ENCODE measurements at places on chromosomes 3 and 15. TPM values are rescaled to one million over a fixed set of nuclear protein-coding genes. Genes with fewer than 3 reads are reported as not detected.

DNA sequence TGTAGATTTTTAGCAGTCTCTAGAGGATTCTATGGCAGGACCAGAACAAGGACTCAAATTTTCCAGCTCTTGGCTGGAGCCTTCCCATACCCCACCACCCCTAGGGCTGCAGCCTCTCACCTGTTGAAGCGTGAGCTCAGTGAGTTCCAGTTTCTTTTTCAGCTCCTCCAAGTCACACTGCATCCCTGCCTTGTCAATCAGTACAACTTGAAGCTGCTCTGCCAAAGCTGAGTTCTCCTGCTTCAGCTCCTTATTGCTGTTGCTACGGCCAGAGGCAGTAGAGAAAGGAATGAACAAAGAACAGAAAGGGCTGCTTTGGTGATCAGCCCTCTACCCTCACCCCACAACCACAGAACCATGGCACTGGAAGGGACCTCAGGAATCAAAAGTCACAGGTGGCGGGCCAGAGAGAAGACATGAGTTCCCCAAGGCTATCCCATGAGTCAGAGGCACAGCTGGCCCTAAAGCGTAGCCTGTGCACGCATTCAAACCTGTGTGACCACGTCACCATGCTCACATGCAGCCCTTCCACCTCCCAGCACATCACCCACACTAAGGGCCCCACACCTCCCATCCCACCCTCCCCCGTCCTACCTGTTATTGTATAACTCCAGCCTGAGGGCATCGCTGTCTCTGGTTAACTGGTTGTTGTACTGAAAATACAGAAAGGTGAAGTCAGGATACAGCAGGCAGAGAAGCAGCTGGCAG, 83.3 kb upstream of the C2CD4B start:
- no peak for DNase-seq

- peak; percentile 80 for DNase-seq
Measured at GRCh38 chr3:190862209-190863118, at the start of gene GMNC. TSS of gene GMNC (minus strand) at chr3:190862694. CDS start at chr3:190862615, 79 bp downstream.

DNA sequence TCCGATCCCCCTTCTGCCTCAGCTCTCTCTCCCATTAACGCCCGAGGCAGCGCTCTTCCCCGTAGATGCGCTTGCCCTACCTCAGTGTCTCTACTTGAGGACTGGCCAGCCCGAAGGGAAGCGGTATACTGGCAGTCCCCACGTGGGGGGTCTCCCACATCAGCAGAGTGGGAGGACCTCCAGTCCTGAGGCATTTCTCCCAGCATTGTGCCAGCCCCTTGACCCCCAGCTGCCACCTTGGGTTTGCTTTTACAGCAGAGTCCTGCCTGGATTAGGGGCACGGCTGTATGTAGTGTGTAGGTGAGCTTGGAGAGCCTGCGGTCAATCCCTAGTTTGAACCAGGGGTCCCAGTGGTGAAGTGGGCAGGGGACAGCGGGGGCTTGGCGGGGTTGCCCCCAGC, 767 bp downstream of the SEMA3F start:
- DNase-seq, result peak; percentile 72

GRCh38 chr3:42256135-42256819, 9.7 kb downstream of the CCK start:
- DNase-seq, result no peak

DNA sequence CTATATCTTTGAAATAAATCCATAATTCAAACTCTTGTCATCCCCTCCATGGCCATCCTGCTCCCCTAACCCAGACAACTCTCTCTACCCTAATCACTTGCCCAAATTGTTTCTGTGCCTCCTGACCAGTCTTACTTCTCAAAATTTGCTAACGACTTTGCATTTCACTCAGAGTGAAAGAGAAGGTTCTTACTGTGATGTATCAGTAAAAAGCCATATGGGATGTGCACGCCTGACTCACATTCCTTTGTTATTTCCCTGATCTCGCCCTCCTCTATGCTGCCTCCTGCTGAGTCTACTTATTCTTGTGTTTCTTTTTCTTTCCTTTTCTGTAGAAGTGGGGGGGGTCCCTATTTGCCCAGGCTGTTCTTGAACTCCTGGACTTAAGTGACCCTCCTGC, 487.2 kb upstream of the FRG2C start:
- DNase-seq, result peak; percentile 43

GRCh38 chr3:124714223-124714853, 15.9 kb upstream of the UMPS start:
- DNase-seq, result no peak

DNA sequence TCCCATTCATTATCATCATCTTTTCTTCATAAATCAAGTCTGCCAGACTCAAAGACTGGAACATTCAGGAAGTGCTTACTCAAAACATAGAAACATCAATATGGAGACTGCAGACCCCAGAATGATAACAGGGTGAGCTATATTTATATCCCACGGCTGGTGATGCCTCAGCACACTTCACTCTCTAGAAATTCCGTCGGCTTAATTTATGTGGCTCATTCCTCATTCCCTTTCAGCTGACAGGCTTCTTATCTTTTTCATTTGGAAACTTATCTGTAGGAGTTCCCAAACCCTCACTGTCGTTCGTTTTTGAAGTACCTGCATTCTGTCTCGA, 45.5 kb downstream of the RFTN1 start:
- DNase-seq, result no peak

DNA sequence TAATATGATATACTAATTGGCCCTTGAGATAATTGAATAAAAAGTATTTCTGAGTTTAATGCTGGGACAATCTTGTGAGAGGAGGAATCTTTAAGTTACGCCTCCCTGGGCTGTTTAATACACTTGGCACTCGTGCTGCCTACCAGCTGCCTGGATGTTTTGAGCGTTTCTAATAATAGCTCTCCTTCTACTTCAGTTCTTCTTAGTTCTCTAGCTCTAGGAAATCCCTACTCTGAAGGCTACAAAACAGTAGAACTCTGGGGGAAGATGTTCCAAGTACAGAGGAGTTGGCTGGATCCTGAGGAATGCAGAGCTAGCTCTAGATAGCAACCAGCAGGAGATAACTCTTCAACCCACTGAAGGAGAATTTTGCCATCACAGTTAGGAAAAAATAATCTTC, 3.5 kb downstream of the NAALADL2 start:
- DNase-seq, result no peak

DNA sequence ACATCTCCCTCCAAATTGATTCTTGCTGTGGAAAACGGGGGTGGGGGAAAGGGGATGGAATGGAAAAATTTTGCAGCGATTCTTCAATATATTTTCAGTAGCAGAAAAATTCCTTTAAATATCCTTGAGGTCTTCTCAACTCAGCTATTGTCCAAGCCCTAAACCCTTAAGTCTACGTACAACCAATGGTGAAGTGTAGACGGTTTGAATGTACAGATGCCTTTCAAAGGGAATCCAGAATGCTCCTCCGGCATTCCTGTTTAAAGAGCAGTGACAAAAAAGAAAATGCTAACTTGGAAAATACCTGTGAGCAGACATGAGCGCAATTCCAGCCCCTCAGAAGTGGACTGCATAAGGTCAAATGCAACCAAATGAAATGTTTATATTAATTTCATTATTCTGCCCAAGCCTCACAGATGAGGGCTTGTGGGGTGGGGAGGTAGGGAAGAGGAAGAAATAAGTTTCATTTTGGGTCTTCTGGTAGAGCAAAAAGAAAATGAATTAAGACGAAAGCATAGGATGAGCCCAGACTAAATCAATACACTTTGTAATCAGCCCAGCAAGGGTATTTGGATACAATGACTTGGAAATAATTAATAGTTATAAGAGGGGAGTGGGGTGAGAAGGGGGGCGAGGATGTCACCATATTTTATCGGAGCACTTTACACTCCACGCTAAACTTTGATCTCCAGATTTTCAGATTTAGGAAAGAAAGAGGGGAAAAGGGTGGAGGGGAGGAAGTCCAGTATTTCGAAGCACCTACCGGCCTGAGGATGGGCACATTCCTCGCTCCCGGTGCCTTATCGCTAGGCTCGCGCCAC, 2.7 kb downstream of the FOXP1 start:
- peak; percentile 24 for DNase-seq

- DNase-seq, result no peak
Measured at GRCh38 chr3:184737641-184738505, 26.0 kb upstream of the MAGEF1 start.

DNA sequence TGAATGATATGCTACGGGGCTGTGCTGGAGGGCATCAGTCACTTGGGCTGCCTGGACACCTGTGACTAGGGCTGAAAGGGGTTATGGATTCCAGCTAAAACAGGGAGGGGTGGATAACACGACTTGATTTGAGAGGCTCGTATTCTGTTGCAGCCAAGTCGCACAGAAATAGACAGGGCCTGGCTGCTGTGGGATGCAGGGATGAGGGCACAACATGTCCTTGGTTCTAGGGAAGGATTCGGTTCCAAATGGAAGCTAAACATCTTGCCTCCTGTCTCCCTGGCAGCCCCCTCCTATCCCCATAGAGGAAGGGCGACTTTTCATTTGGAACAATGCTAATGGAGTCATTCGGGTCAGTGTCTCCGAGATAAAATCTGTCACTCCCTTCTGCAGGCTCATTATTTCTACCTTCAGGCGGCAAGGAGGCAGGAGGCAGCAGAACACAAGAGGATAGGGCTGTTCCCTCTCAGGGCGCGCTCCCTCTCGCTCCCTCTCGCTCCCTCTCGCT, 433.8 kb upstream of the RBMS3 start:
- no peak for DNase-seq

DNA sequence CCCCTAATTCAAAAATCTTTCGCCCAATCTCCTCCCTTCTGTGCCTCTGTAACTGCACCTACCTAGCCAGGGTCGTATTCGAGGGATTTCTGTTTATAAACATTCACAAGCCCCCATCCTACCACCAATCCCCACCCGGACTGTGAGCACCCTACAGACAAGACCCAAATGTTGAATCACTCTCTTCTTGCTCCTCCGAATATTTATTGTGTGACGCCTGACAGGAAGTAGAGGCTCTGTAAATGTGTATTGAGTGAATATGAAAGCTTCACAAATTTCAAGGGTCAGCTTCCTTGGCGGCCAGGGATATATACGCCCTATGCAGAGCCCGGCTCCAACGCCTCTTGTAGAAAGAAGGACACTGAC, 1.6 kb downstream of the BDH1 start:
- DNase-seq, result no peak

DNA sequence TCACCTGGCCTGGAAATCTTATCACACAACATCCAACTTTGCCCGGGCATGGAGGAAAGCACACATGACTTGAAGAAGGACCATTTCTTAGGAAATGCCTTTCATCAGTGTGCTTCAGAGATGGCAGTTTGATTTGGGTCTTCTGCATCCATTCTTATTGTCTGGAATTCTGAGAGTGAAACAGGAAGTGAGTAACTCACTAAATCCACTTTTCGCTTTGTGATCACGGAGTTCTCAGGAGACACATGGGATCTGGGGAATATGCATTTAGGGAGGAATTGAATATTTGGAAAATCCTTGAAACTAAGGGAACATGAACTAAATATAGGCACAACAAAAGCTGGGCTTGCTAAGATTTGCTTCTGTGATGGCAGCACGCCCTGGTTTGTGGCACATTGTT, 212.5 kb upstream of the FEZF2 start:
- DNase-seq, result no peak

Gene TRH
- total RNA-seq, result 0.19 TPM

Gene ACTC1
- 3.8 TPM for total RNA-seq

Gene CYP1A1
- 0.15 TPM for total RNA-seq

Gene RAD51
- 27.2 TPM for total RNA-seq

Gene PRR20G
- total RNA-seq, result not detected

Gene PLSCR2
- total RNA-seq, result not detected

Gene RETNLB
- not detected for total RNA-seq

Gene MKRN3
- total RNA-seq, result not detected

Gene CELSR3
- total RNA-seq, result 22.3 TPM

Gene SNRPA1
- 64.6 TPM for total RNA-seq

Measured in neural progenitor cell (in vitro differentiated cells).